Substantia nigra (tissue), 51 donors: ENCODE measurements at places on chromosomes 4 and X.

GRCh38 chr4:185134307-185134869 lies 8.7 kb upstream of the SLC25A4 start:
- no peak for DNase-seq

- no peak for DNase-seq
These were observed at the start of gene ESX1 for GRCh38 chrX:104254442-104255115. ESX1 (minus strand) TSS chrX:104254933; CDS start chrX:104254849, 84 bp downstream.

DNA sequence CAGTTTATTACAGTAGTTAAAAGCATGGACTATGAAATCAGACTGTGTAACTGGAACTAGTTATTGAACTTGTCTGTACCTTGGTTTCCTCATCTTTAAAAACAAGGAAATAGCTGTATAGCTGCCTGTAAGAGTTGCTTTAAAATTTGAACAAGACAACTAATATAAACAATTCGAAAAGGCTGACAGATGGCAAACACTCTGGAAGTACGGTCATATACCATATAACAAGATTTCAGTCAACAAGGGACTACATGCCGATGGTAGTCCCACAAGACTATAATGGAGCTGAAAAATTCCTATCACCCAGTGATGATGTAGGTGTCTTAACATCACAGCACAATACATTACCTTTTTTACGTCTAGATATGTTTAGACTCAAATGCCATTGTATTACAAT lies 78.7 kb downstream of the CNOT6L start:
- DNase-seq: no peak

DNA sequence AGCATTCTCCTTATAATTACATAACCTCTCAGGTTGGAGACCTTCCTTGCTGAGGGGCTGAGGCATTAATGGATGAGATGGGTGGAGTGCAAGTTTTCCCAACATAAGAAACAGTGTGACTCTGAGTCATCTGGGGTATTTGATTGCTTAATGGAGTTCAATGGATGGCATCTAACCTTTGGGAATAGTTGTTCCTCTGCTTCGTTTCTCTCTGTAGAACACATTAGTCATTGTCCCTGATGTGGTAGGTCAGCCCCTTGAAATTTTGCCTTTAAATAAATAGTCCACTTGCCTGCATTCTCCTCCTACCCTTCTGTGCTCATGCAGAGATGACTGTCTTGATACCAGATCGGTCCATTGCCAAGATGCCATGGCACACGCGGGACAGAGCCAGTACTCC lies 38.6 kb downstream of the SLITRK2 start:
- no peak for DNase-seq

GRCh38 chr4:99468889-99469288 lies 33.7 kb upstream of the ADH7 start:
- no peak for DNase-seq

DNA sequence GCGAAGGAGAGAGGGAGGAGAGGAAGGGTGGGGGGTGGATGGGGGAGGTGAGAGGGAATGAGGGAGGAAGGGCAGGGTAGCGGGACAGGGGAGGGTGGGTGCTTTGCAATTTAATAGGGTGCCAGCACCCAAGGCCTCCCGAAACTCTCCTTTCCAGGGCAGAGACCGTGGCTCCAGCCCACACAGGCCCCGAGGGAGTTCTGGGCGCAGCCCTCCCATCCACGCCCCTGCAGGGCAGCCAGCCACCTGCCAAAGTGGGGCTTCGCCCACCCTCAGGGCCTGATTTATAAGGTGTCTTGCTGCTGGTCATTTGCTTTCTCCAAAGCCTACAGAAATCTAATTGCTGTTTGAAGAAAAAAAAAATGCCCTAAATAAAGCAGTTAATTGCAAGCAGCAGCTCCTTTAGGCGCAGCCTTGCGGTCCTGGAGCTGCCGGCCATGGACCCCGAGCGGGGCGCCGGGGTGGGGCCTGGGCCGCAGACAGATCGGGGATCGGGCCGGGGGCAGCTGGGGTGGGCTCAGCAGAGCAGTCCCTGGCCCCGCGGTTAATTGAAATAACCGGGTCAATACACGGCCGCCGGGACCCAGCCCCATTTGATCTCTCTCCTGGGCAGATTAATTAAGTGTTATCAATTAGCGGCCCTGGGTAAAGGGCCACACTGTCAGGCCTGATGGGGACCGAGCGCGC lies 106.0 kb upstream of the NKX1-1 start:
- DNase-seq: no peak

- no peak for DNase-seq
These were observed 49.2 kb upstream of the DDX53 start for GRCh38 chrX:22950269-22951266.

GRCh38 chr4:155510771-155511170 lies 134.0 kb upstream of the MAP9 start:
- no peak for DNase-seq

DNA sequence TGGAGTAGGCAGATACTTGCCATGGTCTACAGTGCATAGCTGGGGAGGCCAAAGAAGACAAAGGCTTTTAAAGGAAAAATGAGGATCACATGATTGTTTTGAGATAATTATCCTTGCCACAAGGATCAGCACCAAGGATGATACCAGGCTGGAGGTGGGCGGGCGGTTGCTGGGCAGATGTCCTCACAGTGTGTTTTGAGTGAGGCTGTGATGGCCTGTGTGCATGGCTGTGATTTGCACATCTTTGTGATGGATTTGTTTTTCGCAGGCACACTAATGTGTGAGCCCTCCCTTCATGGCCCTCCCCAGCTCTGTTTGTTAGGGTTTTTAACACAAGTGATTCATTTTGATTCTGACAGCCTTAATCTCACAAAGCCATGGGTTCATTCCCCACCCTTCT lies 46.8 kb downstream of the RGS12 start:
- no peak for DNase-seq

- DNase-seq: no peak
These were observed 229.2 kb upstream of the ARSJ start for GRCh38 chr4:114208574-114209151.

GRCh38 chrX:66914080-66914479 lies 275.2 kb upstream of the EDA2R start:
- no peak for DNase-seq

GRCh38 chrX:9835585-9836210 lies 49.5 kb downstream of the SHROOM2 start:
- DNase-seq: no peak
